Cardiac muscle cell (in vitro differentiated cells and primary cell): ENCODE measurements at places on chromosomes 2 and 18. TPM values are rescaled to one million over a fixed set of nuclear protein-coding genes. Genes with fewer than 3 reads are reported as not detected.

HMSD gene
- polyA plus RNA-seq, result 3.7 TPM in 1 of 2 replicates, not detected in the other

ERBB4 gene
- 42.1 and 54.6 TPM in 2 replicates for polyA plus RNA-seq

C2orf78 gene
- not detected in 2 replicates for polyA plus RNA-seq

ZC3H8 gene
- polyA plus RNA-seq, result 14.1 and 19.4 TPM in 2 replicates

PPP3R1 gene
- polyA plus RNA-seq, result 2.3 and 4.4 TPM in 2 replicates

ELOA2 gene
- 0.32 TPM in 1 of 2 replicates, not detected in the other for polyA plus RNA-seq

SPP2 gene
- polyA plus RNA-seq, result not detected in 2 replicates

TLX2 gene
- not detected in 2 replicates for polyA plus RNA-seq

HRH4 gene
- not detected in 2 replicates for polyA plus RNA-seq

MYL12B gene
- polyA plus RNA-seq, result 211 and 299 TPM in 2 replicates

DPYSL5 gene
- 3.7 and 5.6 TPM in 2 replicates for polyA plus RNA-seq

GKN1 gene
- not detected in 2 replicates for polyA plus RNA-seq

PRKAG3 gene
- polyA plus RNA-seq, result 0.12 and 0.17 TPM in 2 replicates

IMPACT gene
- polyA plus RNA-seq, result 27.6 and 33.5 TPM in 2 replicates

ABHD1 gene
- polyA plus RNA-seq, result 2.0 and 3.2 TPM in 2 replicates

DNAH7 gene
- 0.55 and 0.75 TPM in 2 replicates for polyA plus RNA-seq

CHST10 gene
- polyA plus RNA-seq, result 21.0 and 30.0 TPM in 2 replicates

SCG2 gene
- not detected in 2 replicates for polyA plus RNA-seq
